Common myeloid progenitor, CD34-positive (primary cell): ENCODE measurements at places on chromosomes 16 and 17.

- DNase-seq, result no peak
Measured at GRCh38 chr17:38451030-38451839, 23.0 kb downstream of the ARHGAP23 start.

GRCh38 chr17:50728881-50729765 lies 9.7 kb downstream of the LUC7L3 start:
- DNase-seq, result no peak

DNA sequence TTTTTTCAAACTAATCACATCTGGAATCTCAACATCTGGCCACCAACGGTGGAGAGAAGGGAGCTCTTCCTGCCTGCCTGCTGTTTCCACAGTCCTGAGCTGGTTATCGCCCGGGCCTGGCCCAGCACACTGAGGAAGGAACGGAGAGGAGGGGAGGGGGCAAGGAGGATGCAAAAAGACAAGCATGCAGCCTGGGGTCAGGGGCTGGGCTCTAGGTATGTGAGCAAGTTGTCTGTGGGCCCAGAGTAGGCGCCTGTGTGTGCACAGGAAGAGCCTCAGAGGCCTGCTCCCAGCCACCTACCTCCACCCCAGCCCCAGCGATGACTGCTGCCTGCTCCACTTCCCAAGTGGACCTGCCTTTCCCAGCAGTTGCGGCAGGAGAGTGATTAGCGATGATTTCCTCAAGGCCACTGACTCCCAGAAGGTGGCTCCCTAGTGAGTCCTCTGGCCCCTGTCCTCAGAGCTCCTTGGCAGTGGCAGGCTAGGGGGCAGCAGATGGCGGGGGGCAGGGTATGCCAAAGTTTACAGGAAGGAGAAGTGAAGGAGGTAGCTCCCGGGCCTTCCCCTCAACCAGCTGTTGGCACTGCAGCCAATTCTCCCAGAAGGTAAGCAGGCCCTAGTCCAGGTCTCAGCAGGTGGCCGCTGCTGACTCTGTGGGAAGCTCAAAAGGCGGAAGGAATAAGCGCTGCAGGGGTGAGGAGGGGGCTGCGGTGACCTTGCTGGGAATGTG lies 27.0 kb upstream of the RASD1 start:
- DNase-seq, result peak; percentile 51

GRCh38 chr17:58783380-58783779 lies 27.7 kb downstream of the PPM1E start:
- DNase-seq, result no peak

DNA sequence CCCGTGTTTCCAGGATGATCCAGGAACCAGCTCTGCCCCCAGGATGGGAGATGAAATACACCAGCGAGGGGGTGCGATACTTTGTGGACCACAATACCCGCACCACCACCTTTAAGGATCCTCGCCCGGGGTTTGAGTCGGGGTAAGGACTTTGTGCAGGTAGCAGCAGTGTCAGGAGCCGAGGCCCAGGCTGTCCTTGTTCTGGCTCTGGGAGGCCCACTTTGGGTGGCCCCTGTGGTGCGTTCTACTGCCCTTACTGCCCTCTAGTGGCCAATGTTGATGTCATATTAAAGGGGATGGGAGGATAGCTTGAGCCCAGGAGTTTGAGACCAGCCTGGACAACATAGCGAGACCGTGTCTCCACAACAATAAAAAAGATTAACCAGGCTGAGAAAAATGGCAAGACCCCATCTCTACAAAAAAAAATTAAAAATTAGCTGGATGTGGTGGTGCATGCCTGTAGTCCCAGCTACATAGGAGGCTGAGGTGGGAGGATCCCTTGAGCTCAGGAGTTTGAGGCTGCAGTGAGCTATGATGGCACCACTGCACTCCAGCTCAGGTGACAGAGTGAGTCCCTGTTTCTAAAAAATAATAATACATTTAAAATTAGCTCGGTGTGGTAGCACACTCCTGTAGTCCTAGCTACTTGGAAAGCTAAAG lies 20.9 kb upstream of the CLEC18A start:
- DNase-seq, result peak; percentile 48

DNA sequence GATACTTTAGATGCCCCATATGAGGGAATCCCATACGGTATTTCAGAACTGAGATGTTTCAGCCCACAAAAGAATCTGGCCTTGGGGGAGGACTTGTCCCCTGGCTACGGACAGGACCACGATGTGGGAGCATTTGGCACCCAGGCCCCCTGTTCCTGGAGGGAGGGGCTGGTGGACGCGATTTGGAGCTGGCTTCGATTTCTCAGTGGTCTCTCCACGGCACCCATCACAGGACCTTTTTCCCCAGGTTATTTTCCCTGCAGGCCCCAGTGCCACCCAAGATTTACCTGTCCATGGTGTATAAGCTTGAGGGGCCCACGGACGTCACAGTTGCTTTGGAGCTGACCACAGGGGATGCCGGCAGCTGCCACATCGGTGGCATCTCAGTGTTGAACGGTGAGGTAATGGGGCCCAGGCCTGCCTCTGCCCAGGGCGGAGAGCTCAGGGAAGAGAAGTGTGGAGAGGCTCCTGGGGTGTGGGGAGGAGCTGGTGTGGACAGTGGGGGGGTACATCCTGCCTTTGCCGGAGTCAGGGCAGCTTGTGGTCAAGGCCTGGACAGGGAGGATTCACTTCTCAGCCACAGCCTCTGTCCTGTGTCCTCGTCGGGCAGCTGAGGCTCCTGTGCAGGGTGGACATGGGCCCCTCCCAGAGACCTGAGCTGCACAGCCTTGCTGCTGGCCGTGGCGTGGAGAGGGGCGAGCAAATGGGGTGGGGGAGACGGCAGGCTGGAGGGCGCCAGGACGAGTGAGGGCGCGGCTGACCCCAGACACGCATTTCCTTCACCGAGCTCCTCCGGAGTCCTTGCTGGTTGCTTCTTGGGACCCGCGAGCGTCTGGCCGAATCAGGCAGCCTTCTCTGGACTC lies 9.9 kb downstream of the ENGASE start:
- no peak for DNase-seq

DNA sequence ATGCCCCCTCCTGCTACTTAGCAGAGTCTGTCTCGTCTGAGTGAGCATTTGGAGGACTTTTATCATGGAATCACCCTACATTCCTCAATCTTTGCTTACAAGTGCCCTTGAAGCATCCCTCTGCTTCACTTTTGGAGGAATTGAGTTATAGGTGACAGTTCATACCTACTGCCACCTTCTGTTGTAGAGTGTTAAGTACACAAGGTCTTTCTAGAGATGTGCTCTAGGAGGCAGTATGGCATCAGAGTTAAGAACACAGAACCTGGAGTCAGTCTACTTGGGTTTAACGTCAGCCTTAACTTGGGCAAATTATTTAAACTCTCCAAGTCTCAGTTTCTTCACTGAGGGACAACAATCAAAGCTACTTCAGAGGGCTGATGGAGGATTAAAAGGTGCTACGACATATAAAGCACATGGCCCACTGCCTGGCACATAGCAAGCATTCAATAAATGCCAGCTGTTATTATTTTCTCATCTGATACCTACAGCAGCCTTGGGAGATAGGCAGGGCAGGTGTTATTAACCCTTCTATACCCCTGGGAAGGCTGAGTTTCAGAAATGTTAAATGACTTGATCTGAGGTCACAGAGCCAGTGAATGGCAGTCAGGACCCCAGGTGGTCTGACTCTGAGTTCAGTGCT lies 62.2 kb downstream of the UTP18 start:
- DNase-seq, result peak; percentile 58
